ENCODE measurements at places on chromosomes 1 and 21.
A peak's percentile ranks its signal among the peaks of the same experiment; 100 is the strongest.

DNA sequence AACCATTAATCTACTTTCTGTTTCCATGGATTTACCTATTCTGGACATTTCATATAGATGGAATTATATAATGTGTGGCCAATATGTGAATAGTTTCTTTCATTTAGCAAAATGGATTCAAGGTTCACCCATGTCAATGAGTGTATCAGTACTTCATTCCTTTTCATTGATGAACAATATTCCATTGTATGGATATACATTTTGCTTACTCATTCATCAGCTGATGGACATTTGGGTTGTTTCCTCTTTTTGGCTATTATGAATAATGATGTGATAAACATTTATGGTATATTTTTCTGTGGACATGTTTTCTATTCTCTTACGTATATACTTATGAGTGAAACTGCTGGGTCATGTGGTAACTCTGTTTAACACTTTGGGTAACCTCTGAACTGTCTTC is 97.8 kb downstream of the SCMH1 start:
- DNase-seq, result no peak

DNA sequence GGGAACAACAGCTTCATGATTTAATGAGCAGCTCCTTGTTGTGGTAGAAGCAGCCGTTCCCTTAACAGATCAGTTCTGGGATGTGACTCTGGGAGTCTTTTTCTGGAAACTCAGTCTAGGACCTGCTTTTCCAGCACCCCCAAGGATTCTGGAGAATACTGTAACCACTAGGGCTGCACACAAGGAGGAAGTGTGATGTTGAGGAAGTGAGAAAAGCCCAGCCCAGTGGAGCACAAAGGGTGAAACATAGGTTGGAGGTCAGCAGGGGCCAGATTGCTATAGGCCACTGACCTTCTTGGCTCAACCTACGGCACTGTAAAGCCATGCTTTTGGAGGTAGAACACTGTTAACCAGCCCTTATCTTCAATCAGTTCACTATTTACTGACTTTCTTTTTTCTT is 10.1 kb upstream of the PLA2G5 start:
- no peak for DNase-seq

- DNase-seq, result no peak
These were observed 16.6 kb upstream of the GBP6 start for GRCh38 chr1:89347296-89347695.

DNA sequence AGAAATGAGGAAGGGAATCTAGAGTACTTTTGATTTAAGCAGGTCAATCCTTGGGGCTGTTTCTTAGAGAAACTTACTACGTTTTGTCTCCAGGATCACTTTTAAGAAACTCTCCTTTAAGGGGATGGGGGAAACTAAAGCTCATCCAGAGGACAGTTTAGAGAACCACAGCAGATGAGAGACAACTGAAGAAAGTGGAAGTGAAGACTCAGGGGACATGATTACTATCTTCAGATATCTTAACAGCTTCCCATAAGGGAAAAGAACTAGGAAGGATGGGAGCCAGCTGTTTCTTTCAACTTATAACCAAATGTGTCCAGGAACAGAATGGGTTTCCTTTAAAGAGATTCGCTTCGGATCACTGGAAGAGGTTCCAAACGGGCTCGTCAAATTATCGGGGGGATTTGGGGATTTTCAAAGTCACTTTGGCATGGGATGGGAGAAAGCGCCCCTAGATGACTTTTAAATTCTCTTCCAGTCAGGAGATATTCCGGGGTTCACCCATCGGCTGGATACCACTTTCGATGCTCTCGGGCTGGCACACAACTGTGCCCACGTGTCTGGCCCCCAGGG is 1.2 kb downstream of the SCMH1 start:
- no peak for DNase-seq

DNA sequence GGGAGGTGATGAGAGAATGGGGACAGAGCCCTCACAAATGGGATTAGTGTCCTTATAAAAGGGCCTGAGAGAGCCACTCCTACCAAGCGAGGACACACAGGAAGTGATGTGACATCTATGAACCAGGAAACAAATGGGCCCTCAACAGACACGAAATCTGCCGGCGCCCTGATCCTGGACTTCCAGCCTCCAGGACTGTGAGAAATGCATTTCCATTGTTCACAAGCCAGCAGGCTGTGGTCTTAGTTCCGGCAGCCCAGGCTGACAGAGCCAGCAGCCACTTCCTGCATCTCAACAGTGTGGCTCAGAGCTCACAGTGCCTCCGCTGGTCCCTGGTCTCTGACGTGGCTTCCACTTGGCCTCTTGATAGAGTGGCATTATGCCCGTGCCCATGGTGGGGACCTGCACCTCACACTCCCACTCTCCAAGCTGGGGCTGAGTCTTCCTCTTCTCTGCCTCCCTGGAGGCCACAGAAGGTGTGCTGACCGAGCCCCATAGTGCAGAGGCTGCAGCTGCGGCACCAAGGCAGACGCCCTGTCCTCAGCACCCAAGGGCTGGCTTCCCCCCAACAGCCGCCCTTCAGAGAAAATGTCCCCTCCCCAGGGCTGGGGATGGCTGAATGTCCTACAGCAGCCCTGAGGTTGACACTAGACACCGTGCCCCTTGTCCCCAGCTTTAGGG is 44.9 kb downstream of the ACOT7 start:
- peak; percentile 70 for DNase-seq

GRCh38 chr1:25896266-25896665 is 10.0 kb downstream of the STMN1 start:
- no peak for DNase-seq

DNA sequence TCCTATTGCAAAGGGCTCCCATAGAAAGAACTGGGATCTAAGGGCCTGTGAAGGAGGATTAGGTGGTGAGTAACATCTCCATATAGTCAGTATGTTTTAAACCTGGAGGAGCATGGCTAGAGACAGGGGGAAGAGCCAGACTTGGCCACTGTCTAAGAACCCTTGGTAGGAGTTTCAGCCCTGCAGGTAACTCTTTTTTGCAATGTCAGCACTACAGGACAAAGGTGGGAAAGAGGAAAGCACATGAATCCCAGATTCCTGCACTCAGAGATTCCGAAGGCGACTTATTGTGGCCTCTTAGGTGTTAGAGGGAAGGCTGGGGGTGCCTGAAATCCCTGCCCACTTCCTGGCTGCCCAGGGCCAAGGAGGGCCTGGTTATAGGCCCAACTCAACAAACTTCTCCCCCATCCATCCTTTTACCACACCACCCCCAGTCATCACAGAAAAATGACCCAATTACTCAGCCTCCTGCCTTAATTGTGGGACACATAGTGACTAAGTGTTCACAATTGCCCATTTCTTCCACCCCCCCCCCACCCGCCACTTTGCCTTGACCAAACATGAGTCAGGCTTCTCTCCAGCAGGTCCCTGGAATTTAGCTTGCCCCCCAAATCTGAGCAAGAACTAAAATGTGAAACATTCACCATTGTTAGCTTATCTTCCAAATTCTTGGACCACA is 1.9 kb upstream of the NTNG1 start:
- DNase-seq, result no peak

- no peak for DNase-seq
These were observed 39.9 kb downstream of the ZBTB17 start for GRCh38 chr1:15936025-15936424.

DNA sequence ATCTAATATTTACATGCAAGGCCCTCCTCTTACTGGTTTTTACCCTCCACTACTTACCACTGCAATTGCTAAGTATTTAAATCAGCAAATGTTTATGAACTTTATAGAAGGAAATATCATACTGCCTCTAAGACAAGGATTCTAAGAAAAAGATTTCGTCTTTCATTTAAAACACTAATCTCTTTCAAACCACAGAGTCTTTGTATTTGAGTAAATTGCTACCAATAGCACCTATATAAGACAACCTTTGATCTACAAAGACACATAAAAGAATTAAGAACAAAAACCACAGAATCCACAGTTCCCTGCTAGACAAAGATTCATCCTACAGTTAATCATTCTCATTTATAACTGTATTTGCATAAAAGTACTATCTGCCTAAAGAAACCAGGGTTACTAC is 37.6 kb downstream of the RNF115 start:
- DNase-seq, result no peak

- DNase-seq, result peak; percentile 43
These were observed 26.6 kb downstream of the LRRC8C start for GRCh38 chr1:89659322-89660081.

GRCh38 chr21:25461725-25462124 is 145.6 kb downstream of the MRPL39 start:
- DNase-seq, result no peak

DNA sequence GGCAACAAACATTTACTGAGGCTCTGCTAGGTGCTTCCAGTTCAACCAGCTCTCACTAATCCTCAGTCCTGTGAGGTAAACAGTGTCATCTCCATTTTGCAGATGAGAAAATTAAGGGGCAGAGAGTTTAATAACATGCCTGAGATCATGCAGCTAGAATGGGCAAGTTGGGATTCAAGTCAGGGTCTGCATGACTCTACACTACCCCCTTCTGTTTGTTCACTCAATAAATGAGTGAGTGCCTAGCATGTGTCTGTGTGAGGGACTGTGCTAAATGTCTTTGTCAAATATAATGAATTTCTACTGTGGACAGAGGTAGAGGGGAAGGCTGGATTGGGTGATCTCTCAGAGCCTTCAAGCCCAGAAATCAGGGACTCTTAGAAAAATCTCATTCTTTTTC is 4.5 kb downstream of the PEF1 start:
- no peak for DNase-seq

GRCh38 chr1:185984113-185984836 is 250.1 kb downstream of the HMCN1 start:
- DNase-seq, result no peak

DNA sequence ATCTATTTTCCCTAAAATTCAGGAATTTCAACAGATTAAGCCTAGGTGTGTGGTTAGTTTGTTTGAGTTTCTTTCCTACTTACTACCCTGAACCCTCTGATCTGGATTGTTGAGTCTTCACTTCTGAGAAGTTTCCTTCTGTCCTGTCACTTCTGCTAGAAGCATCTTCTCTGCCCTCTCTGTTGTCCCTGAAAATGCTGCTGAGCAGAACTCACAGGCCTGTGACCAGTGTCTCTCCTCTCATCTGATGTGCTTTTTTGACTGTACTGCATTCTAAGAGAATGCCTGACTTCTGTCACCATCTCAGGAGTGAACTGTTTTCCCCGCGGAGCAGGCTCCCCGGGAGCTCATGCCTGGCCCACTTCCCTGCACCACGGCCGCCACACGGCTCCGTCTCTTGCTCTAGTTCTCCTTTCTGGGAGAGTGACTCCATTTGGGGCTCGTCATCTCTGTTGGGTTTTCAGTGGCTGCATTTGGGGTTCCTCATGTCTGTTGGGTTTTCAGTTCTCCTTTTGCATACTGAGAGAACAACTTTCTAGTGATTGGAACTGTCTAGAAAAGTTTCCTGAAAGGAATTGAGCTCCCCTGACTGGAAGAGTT is 77.9 kb downstream of the POFUT2 start:
- no peak for DNase-seq

DNA sequence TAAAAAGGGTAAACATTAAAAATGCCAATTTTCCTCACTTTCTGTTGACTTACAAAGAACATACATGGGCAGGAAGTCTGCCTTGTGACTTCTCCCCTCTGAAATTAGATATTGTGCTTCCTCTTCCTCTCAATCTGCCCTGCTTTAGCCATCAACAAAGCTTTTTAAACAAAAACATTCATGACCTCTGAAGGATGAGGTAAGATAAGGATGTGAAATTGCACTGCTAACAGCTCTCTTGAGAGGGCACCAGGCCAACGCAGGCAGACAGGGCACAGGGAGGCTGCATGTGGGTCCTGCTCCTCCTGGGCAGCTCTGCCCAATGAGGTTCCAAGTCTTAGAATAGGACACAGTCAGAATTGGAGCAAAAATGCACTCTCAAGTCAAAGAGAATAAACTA is 62.1 kb downstream of the DEGS1 start:
- peak; percentile 24 for DNase-seq

DNA sequence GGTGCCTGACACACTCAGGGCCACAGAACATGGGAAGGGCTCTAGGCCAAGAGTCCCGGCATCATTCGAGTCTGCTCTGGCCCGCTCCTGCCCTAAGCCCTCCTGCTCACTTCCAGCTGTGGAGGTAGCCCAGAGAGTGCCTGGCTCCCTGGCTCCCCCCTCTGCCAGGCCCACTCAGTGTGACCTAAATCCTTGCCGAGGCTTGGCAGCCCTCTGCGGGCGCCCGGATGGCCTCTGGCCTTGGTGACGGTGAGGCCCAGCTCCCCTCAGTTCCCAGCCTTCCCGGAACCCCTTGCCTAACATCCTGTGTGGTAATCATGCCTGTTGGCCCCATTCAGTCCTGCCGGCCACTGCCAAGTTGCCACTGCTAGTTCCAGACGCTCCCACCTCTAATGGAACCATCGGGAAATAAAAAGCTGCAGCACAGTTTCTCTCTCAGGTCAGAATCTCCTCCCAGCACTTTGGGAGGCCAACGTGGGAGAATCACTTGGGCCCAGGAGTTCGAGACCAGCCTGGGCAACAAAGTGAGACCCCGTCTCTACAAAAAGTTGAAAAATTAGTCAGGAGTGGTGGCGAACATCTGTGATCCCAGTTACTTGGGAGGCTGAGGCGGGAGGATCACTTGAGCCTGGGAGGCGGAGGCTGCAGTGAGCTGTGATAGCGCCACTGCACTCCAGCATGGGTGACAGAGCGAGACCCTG is 1.2 kb upstream of the H6PD start:
- DNase-seq, result peak; percentile 14

- no peak for DNase-seq
These were observed 3.0 kb downstream of the SWT1 start for GRCh38 chr1:185159966-185160365.

GRCh38 chr1:85550784-85551516 is 29.6 kb upstream of the CCN1 start:
- no peak for DNase-seq

DNA sequence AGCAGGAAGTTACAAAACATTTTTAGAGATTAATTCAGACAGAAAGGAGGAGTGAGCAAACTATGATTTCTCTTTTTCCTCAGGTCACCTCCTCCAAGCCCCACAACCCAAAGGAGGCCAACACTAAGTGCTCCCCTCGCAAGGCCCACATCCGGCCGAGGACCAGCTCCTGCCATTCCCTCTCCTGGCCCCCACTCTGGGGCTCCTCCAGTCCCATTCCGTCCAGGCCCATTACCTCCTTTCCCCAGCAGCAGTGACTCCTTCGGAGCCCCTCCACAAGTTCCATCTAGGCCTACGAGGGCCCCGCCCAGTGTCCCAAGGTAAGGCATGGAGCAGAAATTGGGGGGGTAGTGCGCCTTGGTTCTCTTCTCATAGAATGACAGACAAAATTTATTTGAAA is 32.0 kb upstream of the C1orf105 start:
- no peak for DNase-seq

GRCh38 chr1:178060789-178061556 is 32.9 kb upstream of the RASAL2 start:
- no peak for DNase-seq

GRCh38 chr21:17462276-17462981 is 50.4 kb upstream of the CXADR start:
- no peak for DNase-seq
